ENCODE measurements at places on chromosomes 1 and 21.
A peak's percentile ranks its signal among the peaks of the same experiment; 100 is the strongest.

DNA sequence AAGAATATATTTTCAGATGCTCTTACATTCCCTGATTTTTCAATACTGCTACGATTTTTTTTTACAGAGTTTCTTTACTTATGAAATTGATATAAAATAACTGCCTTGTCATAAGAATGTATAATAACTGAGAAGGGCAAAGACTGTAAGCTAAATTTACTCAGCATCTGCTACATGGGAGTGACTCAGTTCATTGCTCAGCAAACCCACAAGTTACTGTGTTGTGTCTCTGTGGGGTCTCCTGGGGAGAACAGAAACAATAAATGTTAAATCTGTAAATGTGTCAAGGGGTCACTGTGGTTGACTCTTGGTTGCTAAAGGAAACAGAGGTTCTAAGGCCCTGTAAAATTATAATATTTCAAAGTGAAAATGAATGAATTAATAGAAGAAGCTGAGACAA lies 210.3 kb upstream of the CACYBP start:
- no peak for DNase-seq

DNA sequence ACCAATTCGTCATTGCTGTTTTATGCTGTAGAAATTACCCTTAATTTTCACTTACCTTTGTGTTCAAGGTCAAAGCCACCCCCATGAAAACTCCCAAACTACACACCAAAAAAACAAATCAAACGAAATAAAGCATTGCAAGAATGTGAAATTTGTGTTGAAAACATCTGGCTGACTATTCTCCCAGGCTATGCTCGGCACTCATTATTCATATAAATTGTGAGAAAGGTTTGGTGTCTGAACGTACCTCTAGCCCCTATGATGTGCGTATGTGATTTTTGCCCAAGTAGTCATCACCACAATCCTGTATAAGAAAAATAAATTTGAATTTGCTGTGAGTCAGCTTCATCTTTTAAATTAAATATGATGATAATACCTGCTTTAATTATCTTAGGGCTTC lies 34.9 kb downstream of the ADAMTS1 start:
- no peak for DNase-seq

DNA sequence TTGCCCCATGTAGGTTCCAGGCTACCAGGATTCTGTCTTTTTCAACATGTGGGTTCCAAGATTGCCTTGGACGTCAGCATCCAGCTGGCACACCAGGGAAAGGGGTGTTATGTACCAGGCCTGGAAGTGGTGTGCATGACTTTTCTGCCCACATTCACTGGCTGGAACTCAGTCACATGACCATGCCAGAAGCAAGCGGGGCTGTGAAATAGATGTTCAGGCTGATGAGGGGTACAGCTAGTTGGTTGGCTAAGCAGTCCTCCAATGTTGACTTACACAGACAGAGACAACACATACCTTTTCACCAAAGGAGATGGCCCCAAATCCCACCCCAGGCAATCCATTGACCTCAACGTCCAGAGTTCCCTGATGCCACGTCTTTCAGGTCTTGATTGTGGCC lies 14.3 kb upstream of the PLEKHM2 start:
- DNase-seq, result no peak

DNA sequence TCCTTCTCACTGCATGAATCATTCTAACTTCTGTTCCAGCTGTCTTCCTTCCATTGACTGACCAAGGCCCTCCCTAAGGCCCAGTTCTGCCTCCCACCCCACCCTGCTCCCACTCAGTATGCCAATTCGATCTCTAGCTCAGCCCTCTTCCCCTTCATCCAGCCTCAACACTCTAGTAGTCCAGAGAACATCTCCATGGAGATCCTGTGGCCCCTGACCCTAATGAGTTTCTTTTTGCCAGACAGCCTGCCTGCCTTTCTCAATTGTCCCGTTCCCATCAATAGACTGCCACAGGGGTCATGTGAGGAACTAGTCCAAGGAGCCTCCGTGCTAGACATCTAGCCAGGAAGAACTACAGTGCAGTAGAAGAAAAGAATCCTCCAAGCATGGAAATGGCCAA lies 26.4 kb downstream of the RRAGC start:
- no peak for DNase-seq

DNA sequence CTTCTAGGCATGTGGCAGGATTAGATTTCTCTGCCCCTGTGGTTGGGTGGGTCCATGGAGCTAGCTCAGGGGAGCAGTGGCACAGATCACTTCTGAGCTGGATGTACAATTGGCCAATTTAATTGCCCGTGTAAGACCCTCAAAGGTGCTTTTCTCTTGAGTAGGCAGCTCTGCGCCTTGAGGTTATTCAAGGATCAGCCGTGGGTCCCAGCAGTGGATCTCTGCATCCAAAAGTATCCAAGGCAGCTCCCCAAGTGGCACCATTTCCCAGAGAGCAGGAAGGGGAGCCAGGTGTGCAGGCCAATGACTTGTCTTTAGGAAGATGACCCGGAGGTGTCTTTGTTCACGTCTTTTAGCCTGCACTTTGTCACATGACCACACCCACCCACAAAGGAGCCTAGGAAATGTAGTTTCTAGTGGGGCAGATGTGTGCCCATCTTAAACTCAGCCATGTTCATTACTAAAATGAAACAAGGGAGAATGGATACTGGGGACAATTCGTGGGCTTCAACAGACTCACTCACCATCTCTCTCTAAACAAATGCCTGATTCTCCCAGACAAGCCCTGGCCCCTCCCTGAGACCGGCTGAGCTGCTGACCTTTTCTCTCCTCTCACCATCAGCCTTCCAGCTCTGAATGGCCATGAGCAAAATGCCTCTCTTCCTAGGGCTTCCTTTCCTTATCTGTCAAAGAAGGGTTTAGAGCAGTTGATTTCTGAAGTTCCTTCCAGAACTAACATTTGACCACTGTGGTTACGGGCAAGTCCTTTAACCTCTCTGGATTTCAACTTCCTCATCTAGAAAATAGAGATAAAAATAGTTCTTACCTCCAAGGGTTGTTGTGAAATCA lies 41.4 kb upstream of the TENT5C start:
- no peak for DNase-seq

- DNase-seq, result no peak
Measured at GRCh38 chr1:33001282-33001681, 35.4 kb downstream of the AK2 start.

DNA sequence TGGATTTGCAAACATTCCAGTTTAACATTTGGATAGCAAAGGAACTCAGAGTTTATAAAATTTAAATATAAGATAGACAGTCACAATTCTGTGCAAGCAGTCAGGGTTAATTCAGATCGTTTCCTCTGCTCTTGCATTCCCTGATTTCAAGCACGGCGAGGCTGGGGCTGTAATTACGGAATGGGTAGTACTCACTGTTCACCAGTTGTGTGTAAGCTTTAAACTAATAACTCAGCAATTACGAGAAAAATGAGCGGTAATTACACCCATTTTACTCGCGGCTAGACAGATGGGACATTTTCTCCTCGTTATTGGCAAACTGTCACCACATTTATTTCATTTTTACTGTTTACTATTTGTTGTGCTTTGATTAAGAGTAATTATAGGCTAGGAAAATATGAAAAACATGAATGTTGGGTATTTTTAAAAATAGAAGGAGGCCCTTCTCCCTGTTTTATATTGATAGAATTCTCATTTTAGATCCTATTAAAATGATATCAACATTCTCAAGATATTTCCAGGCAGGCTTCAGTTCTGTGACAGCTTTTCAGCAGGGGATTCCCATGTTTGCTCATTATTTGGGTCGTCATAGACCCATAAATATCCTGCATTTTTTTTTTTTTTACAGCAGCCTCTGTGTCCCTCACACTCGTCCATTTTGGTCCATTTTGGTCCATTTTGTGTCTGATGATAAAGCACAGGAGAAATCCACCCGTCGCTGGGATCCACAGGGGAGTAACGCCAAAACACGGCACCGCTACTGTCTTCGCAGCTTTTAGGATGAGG lies 208.3 kb downstream of the DSCAM start:
- DNase-seq, result no peak

DNA sequence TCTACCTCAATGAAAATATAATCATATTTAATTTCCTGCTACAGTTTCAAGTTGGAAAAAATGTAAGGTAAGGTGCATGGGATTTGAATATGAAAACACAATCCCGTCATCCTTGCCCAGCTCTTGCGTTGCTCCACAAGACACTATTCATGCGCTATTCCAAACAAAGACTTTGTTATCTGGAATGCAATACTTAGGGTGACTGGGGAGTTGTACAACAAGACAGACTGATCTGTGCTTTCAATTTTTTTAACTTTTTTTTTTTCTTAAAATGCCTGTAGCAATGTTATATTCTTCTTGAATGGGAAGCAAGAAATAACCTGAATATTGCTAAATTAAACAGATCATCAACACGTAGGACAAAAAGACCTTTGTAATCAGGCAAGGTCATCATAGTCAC lies 1077.2 kb downstream of the TTLL7 start:
- DNase-seq, result no peak

DNA sequence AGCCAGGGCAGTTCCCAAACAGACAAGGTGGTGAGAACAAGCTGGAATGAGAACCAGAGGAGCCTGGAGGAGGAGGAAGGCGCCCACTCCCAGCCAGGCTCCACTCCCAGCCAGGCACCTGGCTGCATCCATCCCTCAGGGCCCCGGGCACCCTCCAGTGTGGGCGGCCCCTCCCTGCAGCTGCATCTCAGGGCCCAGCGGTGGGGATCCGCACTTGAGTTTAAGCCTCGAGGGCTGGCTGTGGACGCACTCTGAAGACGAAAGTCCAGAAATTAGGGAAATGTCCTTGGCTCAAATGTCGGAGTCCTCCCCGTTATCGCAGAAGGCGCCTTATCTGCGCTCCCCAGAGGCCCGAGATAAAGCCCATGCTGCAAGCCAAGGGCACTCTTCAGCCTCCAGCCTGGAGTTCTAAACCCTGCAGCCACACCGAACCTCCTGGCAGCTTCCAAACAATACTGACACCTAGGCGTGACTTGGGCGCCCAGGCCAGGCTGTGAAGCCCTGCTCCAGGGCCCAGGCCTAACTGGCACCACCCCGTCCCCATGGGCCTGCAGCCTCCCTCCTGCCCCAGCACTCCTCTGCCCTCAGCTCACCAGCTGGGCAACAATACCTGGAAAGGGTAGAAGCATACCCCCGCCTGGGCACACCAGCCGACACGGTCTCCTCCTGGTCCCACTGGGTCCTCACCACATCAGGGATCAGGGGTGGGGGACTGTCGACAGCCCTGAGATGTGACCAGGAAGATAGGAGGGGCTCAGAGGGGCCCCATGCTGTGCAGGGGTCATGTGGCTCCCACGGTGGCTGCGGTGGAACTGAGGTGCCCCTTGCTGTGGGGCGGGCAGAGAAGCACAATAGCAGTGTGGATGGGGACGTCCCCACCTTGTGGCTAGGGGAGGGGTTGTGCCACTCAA lies 184.8 kb upstream of the VAMP3 start:
- no peak for DNase-seq

GRCh38 chr1:53187401-53187800 lies 9.2 kb upstream of the CPT2 start:
- DNase-seq, result no peak

GRCh38 chr1:48229317-48229716 lies 6.8 kb downstream of the SLC5A9 start:
- DNase-seq, result no peak

DNA sequence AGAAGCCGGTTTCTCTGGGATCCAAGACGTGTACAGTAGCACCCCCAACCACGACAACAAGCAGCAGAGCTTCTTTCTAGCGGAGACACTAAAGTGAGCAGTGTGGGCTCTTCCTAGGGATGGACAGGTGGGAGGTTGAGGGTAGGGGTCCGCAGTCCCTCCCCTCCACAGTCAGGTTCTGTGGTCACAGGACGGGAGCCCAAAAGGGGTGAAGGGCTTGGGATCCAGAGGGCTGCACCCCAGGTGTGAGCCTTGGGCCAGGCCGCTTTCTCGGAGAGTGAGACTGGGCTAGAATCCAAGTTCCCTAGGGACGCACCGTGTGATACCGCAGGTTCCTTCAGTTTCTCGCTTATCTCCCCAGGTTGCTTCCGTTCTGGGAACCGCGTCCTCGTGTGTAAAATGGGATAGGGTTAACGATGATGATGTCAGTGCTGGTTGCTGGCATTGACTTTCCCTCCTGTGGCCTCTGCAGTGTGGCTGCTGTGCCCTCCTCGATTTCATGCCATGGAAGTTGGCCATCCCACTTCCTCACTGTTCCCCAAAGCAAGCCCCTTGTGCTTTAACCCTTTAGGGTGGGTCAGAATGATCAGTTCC lies 17.3 kb upstream of the SELENON start:
- no peak for DNase-seq

DNA sequence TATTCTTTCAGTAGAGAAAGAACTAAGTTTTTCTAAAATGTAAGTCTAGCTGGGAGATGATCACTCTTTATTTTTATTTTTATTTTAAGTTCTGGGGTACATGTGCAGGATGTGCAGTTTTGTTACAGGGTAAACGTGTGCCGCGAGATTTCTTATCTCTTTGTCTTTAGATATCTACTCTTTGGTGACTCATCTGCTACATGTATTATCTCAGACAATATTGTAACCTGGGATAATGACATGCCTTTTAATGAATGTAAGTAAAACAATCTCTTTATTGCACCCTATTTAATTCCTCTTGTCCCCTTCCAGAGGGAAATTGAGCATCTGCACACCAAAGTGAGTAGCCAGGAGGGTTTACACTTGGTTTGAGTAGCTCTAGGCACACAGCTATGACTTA lies 9.4 kb downstream of the CR2 start:
- DNase-seq, result no peak

GRCh38 chr1:9078015-9078751 lies 8.7 kb upstream of the SLC2A5 start:
- DNase-seq, result peak; percentile 19

DNA sequence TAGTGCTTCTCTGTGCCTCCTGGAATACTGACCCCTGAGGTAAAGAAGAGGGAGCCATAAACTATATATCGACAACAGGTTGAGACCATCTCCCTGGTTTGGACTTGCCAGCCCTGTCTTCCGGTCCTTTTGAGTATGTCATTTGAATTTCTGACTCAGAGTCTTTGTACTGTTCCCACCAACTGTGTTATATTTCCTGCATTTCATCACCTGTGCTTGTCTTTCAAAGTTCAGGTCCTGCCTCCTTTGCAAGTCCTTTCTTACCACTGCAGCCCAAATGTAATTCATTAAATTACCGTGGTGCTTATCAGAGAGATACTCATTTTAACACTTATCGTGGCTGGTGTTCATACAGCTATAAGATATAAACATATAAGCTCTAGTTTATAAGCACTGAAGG lies 10.7 kb downstream of the AK5 start:
- DNase-seq, result no peak

DNA sequence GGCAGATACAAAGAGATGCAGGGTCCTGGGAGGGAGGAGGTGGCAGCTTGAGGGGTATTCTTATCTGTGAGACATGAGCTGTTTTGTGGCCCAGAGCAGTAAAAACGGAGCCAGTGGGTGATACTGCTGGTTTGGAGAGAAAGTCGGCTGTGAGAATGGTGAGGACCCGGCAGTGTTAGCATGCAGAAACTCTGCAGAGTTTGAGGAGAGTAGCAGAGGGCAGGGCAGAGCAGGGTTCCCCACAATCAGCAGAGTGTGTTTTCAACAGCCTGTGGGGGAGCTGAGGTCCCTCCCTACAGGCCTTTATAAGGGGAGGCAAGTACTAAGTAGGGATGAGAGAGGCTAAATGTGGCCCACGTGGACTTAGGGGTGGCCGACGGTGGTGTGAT lies 423 bp downstream of the SLAMF8 start:
- DNase-seq, result no peak

GRCh38 chr1:196056966-196057365 lies 551.3 kb downstream of the KCNT2 start:
- DNase-seq, result no peak
